ENCODE measurements at places on chromosomes 7 and 10.
A peak's percentile ranks its signal among the peaks of the same experiment; 100 is the strongest.

- DNase-seq, result no peak
Observed at GRCh38 chr10:122390271-122390670, 15.8 kb downstream of the PLEKHA1 start.

DNA sequence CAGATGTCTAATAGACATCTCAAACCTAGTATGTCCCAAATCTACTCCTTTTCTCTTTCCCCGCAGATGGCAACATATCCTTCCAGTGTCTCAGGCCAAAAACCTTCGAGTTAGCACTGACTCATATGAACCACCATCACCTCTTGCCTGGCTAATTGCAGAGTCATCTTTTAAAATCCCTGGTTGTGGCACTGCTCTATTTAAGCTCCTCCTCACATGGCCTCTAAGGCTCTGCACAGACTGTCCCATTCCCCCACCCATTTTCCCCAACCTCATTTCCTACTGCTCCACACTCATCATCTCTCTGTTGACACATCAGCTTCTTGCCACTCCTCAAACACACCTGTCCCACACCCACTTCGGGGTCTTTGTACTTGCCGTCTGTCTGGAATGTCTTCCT lies 16.8 kb upstream of the HBP1 start:
- no peak for DNase-seq

DNA sequence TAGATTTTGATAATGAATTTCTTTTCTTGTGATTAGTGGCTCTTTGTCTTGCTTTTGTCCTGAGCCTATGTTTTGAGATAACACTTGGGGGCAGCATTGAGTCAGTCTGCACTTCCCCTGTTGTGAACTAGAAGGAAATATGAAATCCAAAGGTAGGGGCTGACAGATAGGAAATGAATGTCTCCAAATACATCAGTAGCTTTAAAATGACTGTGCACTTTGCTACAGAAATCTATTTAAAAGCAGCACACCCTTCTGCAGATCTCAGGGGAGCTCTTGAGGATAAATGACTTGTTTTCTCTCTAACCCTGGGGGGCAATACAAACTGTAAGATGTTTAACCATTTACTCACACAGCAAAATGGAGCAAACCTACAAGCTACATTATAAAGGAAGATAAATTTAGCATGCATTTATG lies 176.0 kb upstream of the MYO3A start:
- DNase-seq, result no peak

DNA sequence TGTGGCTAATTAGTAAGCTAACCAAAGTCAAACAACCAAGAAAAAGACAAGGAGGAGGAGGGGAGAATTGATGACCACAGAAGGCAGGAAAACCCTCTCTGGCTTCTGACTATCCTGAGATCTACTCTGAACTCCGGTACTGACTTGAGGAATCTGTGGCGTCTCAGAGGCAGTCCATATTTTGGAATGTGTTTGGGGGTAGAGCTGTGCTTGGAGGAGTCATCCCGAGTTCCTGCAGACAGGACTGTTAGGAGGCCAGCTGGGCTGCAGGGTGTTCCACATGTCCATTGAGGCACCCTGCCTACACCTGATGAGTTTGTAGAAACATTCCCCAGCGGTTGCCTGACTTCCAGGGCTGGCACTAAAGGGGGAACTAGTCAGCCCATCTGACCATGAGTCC lies 91.6 kb downstream of the PLCE1 start:
- DNase-seq, result no peak

DNA sequence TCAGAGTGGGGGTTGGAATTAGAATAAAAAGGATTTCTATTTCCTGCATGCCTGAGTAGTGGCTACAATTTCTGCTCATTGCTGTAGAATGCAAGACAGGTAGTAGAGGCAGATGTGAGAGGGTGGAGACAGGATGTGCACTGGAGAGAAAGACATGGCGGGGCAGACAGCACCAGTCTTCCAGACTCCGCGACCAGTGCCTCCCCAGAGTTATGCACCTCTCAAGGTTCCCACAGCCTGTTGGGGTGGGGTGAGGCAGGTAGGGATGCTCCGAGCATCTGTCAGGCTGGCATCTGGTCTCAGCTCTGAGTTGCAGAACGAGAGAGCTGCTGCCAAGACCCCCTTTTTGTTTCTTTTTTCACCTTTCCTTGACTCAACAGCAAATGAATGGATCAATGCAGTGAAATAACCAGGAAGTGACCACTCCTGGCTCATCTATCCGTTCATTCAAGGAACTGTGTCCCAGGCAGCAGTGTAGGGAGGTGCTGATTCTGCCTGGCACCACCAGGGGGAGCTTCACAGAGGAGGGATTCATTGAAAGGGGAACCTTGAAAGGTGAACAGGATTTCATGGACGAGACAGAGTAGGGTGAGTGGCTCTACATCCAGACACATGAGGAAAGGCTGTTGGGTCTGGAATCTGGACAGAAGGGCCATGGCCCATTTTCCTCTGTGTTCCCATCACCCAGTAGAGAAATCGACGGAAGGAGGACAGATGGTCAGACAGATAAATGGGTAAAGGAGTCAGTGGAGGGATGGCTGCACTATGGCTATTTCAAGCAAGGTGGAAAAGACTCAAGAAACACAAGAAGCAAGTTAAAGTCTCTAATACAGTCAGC lies 17.2 kb upstream of the SLC18A3 start:
- peak; percentile 28 for DNase-seq

- DNase-seq, result no peak
Observed at GRCh38 chr7:149257146-149257545, 4.8 kb upstream of the ZNF783 start.

- no peak for DNase-seq
Observed at GRCh38 chr10:132592790-132593383, 55.3 kb downstream of the INPP5A start.

Data from stimulated activated CD8-positive, alpha-beta memory T cell treated with anti-CD3 and anti-CD28 coated beads, Interleukin-7, amount 100 ng/mL, for 24 hours (primary cell).